T-helper 2 cell treated with Interferon-gamma antibody and Interleukin-4, amounts not matched to agents 5 μg/mL and 100 μg/mL, for 36 hours (primary cell): ENCODE measurements at places on chromosomes 6 and 20.

DNA sequence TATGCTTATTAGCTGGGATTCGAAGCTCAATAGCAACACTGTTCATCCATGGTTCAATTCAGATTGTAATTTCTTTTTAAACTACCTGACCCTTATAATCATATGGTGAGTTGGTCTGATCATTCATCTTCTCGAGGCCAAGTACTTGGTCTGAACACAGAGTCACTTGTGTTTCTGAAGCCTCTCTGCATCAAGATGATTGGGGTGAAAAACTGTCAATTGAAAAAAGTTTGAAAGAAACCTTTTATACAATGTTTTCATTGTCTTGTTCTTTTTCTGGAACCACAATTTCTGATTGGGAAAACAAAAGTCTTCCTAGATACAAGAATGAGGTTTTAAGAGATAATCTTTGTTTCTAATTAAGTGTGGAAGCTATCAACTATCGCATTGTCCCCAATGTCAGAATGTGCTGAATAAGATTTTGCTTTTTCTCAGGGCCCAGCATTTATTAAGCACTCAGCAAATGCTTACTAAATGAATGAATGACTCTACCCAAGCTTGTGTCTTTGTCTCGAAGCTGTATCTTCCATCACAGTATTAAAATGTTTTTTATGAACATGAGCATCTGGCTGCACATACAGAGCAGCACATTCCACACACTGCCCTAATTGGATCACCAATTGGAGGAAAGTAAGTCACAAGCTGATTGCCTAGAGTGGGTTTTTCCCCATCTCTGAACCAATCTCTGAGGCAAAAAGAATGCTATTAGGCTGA is 45.0 kb upstream of the MOXD1 start:
- no peak for DNase-seq

DNA sequence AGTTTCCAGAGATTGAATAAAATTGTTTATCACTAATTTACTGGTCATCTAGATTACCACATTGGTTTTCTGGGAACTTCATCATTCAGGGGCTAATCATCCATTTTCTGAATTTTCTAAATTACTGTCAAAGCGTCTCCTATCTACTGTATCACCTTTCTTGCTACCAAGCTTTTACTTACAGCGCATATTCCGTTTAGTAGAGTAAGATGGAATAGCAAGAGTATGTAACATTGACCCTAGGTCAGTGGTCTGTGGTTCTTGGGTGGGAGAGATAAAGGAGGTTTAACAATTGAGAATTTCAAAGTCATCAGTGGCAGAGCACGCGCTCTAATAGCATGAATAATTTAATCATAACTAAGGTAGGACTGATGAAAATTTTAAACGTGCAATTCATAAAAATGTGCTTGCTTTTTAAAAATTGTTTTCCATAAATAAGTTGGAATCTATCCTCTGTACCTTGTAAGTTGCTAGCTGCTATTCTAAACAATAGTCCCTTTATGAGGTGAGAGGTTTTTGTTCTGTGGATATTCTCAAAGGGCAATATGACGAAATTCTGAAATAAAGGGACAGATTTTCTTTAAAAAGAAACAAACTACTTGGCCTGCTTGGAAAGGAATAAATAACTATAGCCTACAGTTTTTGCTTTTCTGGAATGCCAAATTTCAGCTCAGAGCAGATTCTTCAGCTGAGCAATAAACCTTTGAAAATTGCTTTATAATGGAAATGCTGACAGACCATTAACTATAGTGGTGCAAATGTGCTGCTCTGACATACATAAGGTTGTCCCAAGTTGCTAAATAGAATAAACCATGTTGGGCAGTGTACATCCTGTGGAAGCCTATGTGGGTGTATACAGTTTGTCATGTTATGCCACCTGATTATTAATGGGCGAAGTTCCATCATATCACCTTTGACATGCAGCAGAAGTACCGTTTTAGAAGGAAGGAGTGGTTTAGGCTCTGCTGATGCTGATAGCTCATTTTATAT is 84.1 kb downstream of the ZFAND3 start:
- no peak for DNase-seq

DNA sequence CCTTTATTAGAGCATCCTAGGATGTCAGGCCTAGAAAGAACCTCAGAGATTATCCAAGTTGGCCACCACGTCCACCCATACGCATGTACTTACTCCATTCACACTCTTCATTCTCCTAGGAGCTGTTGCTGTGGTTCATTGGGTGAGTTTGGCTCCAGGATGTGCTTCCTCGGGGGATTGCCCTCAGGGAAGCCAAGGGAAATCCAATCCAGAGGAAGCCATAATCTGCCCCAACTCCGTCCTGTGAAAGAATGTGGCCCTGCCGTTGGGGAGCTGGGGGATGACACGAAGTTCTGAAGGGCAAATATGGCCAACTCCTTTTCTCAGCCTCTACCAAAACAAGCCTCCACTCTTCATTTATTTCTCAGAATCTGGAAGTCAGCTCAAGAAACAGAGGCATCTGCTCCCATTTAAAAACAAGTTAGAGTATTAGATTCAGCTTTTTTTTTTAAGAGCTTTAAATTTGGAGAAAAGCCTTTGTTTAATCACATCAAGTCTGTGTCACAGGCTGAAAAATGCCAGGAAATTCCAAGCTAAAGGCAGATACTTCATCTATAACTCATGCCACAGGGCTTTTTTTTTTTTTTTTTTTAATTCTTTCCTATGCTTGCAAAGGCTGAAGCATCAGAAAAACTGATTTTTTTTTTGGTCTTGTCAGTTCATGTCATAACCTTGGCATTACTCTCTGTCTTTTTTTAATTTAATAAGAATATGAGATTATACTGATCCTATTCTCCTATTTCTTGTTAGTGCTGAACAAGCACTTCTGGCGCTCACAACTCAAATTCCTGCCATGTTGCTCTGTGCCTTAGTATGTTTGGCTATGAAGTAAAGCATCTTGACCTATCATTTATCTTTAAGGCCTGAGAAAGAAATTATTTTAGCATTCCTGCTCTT is 480.9 kb upstream of the MARCKS start:
- no peak for DNase-seq

DNA sequence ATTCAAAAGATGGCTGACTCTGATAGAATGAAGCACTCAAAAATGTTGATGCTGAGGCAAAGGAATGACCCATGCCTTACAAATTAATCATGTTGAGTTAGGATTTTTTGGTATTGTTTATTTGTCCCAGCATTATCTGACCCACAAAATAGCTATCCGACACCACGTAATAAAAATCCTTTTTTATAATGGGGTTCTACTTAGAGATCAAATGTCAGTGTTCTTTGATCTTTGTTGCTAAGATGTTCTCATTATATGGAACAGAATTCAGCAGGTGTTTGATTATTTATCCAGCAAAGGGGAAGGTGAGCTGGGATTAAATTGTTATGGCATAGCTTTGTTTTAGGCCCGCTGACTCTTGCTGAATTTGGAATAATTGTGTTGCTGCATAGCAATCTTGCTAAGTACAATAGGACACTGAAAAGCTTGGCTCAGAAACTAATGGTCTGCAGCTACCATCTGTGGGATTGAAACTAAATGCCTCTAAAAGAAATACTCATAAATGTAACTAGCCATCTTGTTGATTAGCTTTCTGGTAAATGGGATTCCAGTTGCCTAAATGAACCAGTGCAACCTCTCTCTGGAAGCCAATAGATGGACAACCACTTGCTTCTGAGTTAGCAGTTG is 180.2 kb upstream of the HDAC2 start:
- DNase-seq = no peak

DNA sequence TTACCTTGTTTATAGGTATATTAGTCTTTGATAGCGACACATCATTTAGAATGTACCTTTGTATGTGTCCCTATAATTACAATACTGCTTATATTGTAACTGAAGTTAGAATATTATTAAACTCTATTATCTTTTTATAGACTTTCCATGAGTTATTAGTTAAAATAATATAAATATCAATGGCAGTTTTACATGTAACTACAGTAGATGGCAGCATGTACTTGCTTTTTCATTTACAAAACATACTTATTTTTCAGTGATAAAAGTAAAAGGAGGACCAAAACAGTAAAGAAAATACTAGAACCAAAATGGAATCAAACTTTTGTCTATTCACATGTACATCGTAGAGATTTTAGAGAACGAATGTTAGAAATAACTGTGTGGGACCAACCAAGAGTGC is 364.3 kb downstream of the RIMS1 start:
- no peak for DNase-seq

GRCh38 chr6:162099685-162100084 is 627.9 kb downstream of the PRKN start:
- DNase-seq = peak; percentile 59

DNA sequence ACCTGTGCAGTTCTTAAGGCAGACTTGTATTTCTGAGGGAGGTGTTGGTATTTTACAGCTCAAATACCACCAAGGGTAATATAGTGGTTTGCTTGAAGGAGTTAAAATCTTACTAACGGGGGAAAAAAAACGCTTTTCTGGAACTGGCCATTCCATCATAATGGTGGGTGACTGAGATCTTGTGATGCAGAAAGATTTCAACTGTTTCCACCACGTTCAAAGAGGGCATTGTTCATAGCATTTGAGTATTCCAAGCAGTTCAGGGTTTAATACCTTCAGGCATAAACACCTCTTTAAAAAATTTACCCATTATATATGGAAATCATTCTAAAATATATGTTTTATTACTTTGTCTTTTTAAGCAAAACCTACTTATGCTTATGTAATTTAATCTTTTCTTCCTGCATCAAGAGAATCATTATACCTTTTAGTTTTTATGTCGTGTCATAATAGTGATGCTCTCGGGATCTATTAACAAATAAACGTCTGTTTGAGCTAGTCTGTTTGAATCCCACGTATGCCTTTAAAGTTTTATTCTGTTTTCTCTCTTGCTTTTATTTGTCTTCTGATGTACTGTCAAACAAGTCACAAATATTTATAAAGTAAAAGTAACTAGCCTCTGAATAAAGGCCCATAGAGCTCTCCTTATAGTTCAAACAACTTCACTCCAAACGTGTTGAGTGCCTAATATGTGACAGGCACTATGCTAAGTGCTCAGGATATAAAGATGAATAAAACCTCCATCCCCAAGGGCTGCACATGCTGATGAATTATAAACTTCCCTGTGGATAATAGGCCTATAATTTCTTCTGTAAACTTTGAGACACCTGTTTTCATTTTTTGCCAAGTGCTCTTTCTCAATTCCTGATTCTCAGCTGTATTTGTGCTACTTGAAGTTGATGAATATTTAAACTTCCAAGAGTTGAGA is 298.8 kb upstream of the FERMT1 start:
- no peak for DNase-seq

DNA sequence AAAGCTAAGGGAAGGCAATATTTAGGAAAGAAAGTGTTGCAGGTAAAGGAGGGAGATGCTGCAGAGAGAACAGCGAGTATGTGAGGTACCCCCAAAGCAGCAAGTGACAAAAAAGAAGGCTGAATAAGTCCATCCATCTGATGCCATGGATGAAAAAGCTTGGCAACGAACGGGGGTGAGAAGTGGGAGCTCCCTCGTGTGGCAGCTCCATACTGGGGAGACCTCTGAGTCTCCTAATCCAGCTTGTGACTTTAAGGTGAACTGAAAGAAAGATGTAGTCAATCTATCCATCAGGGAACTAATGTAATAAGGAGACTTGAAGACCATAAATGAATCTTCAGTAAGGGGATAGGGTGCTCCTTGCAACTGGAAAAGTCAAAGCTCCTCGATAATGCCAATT is 156.6 kb downstream of the OTOR start:
- DNase-seq = no peak

DNA sequence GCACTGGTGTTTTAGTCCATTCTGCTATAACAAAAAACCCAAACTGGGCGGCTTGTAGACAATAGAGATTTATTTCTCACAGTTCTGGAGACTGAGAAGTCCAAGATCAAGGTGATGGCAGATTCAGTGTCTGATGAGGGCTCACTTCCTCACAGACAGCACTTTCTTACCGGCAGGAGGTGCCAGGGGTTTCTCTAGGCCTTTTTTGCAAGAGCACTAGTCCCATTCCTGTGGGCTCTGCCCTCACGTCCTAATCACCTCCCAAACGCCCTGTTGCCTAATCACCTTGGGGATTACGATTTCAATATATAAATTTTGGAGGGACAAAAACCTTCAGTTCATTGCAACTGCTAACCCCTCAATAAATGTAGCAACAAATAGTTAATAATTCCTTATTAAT is 140.0 kb upstream of the SGK1 start:
- no peak for DNase-seq

- DNase-seq = no peak
Measured at GRCh38 chr6:16712931-16713484, 48.3 kb downstream of the ATXN1 start.

- DNase-seq = no peak
Measured at GRCh38 chr20:5675103-5676091, 74.8 kb upstream of the SHLD1 start.

DNA sequence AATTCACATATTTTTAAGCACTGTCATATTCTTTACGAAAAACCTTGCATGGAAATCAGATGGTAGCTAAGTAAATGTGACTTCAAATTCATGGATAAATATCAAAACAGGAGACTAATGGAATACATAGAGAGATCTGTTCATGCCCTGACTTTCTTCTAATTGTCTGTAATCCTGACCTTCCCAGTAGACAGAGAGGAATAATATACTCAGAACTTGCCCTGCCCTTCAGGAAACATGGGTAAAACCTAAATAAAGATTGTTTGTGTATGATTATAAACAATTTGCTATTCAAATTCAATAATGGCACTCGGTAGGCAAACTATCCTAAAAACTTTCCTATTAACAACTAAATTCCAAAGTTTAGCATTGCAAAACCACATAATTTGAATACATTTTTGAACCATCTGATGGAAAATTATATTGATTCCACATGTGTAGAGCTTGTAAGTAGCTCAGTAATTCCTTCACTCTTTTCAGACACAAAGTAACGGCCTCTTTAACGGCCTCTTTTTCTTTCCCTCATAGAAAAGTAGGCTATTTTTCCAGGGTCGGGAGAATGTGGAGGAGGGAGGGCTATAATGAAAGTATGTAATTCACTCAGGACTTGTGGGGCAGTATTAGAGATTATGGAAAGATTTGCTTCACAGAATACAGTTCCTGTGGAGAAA is 227.6 kb downstream of the ALDH8A1 start:
- DNase-seq = no peak

DNA sequence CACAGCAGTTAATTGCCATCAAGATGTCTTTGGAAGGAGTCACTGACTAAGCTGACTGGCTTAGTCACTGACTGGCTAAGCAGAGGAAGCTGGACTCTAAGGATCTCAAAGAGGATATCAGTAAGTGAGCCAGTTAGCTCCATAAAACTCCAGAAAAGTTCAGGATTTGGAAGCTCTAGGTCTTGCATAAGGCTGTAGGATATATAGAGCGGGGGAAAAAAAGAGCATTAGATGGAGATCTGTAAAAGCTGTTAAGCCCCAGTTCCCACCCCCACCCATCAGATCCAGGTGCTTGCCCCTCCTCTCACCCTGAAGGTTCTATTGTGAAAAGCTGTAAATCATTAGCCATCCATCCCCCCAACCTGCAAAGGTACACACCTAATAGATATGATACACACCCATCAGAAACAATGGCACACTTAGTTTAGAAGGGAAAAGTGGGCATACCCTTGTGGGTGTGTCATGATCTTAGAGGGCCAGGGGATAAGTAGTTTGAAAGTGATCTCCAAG is 32.2 kb downstream of the CARMIL1 start:
- no peak for DNase-seq
